ENCODE measurements at places on chromosomes 3 and 15.

GRCh38 chr3:53224536-53224935 is 31.3 kb downstream of the TKT start:
- no peak for DNase-seq

- no peak for DNase-seq
These were observed 235.9 kb downstream of the LPP start for GRCh38 chr3:188389711-188390342.

DNA sequence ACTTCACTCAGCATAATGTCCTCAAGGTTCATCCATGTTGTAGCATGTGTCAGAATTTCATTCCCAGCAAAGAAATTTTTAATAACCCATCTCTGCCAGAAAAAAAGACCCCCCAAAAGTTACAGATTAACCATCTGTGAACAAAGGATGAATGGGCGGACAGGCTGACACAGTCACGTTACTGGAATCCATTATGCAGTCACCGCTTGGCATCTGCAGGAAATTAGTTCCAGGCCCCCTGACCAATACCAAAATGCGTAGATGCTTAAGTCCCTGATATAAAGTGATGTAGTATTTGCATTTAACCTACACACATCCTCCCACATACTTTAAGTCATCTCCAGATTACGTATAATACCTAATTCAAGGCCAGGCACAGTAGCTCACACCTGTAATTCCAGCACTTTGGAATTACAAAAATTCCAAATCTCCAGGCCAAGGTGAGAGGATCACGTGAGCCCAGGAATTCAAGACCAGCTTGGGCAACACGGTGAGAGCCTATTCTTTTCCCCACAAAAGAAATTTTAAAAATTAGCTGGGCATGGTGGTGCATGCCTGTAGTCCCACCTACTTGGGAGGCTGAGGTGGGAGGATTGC is 1.5 kb upstream of the SLC12A8 start:
- no peak for DNase-seq

GRCh38 chr15:80691575-80691974 is 3.5 kb upstream of the ABHD17C start:
- no peak for DNase-seq

GRCh38 chr3:160685144-160685766 is 8.3 kb downstream of the ARL14 start:
- DNase-seq, result no peak

GRCh38 chr3:43949594-43949993 is 258.9 kb downstream of the ABHD5 start:
- no peak for DNase-seq

- no peak for DNase-seq
These were observed 192.0 kb downstream of the ATP10A start for GRCh38 chr15:25671132-25671531.

DNA sequence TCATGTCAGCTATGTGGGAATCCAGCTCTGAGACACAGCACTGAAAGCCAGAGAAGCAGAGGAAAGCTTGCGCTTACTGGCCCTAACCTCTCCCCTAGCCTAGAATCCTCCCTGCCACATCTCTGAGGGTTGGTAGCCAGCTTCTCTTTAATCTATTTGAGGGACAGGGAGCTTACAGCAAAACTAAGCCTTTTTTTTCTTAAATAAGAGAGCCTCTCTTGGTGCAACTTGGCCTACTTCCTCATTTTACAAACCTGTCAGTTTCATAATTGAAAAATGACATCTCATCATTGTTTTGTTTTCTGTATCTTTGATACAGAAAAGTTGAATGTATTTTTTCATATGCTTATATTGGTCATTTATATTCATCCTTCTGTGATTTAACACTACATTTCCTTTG is 193.9 kb downstream of the ZNF621 start:
- no peak for DNase-seq

DNA sequence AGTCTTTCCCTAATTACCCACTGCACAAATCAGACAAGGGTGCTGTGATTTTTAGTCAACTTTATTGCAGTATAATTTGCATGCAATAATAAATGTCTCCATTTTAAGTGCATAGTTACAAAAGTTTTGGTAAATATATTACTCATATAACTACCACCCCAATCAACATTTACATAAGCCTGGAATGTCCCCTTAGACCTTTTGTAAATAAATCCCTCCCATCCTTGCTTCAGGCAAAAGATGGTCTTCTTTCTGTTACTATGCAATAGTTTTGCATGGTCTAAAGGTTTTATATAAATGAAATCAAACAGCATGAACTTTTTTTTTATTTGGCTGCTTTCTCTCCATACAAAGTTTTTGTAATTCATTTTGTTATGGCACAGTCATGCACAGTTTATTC is 235.4 kb downstream of the PYDC2 start:
- DNase-seq, result no peak

DNA sequence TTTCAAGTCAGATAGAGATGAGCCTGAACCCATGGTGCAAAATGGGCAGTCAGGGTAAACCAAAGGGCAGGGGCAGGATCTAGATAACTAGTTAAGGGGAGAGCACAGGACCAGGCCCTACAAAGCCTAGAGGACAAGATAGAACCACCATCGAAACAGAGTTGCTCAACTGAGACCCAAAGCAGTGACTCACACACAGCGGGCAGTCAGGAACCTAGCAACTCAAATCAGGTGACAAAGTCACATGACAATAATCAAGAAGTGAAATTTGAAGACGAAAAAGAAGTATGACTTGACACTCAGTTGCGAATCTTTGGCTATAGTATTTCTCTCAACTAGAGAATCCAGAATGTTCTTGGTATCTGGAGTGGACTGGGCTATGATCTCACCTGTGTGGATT is 136.0 kb upstream of the PTPRG start:
- no peak for DNase-seq

GRCh38 chr3:52614689-52615088 is 71.0 kb downstream of the PBRM1 start:
- no peak for DNase-seq

GRCh38 chr15:60661080-60661645 is 182.2 kb upstream of the ICE2 start:
- DNase-seq, result no peak

DNA sequence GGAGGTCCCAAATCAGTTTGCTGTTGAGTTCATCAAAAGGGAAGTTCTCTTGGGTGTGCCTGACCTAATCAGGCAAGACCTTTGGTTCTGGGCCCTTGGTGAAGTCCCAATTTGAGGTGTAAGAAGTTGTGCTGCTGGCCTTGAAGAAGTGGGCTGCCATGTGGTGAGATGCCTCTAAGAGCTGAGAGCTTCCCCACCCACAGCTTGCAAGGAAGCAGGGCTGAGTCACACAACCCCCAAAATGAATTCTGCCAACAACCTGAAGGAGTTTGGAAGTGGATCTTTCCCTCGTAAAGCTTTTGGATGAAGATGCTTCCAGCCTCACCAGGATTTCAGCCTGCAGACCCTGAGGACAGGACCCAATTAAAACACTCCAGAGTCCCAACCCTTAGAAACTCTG is 129.3 kb upstream of the NSMCE3 start:
- no peak for DNase-seq

- DNase-seq, result no peak
These were observed 34.1 kb downstream of the AKAP13 start for GRCh38 chr15:85414495-85414894.

DNA sequence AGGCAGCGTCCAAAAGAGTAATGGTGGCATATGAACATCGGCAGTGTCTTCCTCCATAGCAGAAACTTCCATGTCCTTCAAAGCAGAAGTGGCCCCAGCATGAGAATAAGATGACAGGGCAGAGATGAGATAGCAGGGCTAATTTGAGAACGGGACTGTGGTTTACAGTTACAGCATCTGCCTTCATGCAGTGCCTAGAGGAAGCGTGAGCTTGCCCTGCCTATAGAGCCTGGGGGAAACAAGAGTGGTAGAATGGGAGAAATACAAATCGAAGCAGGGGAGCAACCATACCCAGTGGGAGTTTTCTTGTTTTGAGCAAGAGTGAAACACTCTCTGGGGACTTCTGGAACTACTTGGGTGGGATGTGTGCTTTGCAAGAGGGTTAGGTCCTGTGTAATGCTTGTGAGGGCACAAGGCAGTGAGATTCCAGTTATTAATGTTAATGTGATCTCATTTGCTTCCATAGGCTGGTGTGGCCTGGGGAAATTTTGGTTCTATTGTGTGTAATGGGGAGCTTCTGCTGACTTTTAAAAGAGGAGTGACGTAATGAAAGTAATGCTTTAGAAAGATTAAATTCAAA is 616.9 kb downstream of the ZIC1 start:
- DNase-seq, result no peak

DNA sequence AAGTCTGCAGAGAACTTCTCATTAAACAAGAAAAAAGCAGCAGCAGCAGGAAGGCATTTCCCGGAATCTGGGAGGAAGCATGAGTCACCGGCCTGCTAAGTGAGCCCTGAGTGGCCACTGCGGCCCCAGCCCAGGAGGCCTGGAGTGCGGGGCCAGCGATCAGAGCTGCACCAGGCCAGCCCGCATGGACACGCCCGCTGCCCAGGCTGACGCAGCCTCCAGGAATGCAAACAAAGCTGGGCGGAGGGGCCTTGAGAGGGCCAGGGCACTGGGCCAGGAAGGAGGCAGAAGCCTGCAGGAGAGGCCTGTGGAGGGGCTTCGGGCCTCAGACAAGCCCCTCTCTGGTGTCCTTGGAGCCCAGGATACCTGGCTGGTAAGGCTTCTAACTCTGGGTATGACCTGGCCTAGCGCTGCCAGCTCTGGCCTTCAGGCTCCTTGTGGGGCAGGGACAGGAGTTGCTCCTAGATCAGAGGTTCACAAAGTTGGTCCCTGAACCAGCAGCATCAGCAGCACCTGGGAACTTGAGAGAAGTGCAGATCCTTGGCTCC is 101.2 kb downstream of the SMAD6 start:
- no peak for DNase-seq

DNA sequence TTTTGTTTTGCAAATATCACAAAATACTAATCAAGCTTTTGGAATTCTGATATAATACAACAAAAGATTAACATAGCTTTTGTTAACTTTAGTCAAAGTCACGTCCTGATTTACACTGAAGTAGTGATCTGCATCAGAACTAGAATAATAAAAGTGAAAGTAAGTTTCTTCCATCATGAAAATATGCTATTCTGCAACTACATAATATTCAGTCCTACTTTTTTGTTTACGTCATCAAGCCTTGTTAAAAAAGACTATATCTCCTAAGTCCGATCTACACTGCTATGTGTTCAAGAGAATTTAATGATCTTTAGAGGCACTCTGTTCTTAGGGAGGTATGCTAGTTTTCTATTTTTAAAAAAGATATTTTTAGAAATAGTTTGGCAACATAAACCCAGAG is 330.1 kb downstream of the ARPP21 start:
- DNase-seq, result no peak

GRCh38 chr3:23324745-23325144 is 121.6 kb downstream of the UBE2E2 start:
- no peak for DNase-seq

- no peak for DNase-seq
These were observed 77.5 kb downstream of the RPN1 start for GRCh38 chr3:128573160-128573559.

GRCh38 chr3:186849374-186849975 is 7.0 kb downstream of the ADIPOQ start:
- DNase-seq, result no peak

DNA sequence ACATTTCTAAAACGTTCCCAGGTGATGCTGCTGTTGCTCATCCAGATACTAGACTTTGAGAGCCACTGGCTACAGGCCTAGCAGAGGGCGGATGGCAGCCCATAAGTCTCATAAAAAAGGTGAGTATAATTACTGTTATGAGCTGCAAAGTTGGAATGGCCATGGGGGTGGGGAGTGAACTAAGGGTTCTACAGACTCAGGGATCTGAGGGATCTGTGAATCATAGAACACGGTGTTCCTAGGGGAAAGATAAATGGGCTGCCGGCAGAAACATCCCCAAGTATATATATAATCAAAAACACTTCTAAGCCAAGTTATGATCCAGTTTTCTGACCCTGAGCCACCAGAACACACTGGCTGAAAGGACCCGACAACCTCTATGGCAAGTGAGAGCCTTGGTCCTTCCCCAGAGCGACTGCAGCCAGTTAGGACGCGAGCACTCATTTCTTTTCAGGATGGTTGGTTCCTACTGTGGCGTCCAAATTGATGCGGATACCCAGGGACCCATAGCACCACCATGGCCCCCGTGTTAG is 7.9 kb upstream of the SYNM start:
- DNase-seq, result no peak

DNA sequence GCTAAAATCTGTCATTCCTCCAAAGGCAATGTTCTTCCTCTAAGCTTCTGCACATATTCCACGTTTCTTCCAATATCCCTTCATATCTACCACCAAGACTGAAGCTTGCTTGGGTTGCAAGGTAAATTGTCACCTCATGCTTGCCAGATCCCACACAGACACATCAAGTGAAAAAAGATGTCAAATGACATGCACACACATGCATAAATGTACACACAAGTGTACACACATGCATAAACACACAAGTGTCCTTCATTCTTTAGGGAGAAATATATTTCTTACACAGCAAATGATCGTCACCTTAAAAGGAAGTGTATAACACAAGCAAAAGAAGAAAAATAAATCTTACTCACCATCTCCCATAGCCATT is 59.4 kb downstream of the CLASP2 start:
- DNase-seq, result no peak

- no peak for DNase-seq
These were observed 48.7 kb downstream of the NBEAL2 start for GRCh38 chr3:47028146-47028545.

- no peak for DNase-seq
These were observed 1.4 kb downstream of the PFN2 start for GRCh38 chr3:149969110-149969939.

DNA sequence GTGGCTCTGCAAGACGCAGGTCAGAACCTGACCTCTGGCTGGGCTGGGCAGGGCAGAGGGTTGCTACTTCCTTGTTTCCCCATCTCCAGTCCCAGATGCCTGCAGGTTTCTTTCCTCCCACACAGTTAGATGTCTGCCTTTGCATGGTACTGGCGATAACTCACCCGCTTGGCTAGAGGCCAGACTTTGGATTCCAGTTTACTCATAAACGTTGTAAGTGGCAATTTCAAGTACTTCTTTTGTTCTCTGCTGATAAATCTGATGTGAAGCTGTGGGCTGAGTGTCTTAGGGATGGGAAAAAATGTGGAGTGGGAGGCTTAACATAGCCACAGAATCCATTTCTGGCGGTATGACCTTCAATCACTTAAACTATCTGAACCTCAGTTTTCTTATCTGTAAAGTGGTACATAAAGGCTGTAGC is 194.2 kb downstream of the EBLN2 start:
- no peak for DNase-seq

DNA sequence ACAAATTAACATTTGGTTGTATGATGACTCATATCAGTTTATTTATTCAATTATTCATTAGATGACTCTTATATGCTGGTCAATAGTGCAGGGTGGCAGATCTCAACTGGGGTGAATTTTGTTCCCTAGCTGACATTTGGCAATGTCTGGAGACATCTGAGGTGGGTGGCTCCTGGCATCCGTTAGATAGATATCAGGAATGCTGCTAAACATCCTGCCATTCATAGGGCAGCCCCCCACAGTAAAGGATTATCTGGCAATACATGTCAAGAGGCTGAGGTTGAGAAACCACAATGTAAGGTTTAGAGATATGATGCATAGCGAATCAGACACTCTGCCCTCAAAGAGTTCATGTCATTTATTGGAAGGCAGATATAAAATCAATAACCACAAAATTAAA is 719.9 kb downstream of the CADM2 start:
- DNase-seq, result no peak
